ENCODE measurements at places on chromosomes 5 and 9. TPM values are rescaled to one million over a fixed set of nuclear protein-coding genes. Genes with fewer than 3 reads are reported as not detected.

DNA sequence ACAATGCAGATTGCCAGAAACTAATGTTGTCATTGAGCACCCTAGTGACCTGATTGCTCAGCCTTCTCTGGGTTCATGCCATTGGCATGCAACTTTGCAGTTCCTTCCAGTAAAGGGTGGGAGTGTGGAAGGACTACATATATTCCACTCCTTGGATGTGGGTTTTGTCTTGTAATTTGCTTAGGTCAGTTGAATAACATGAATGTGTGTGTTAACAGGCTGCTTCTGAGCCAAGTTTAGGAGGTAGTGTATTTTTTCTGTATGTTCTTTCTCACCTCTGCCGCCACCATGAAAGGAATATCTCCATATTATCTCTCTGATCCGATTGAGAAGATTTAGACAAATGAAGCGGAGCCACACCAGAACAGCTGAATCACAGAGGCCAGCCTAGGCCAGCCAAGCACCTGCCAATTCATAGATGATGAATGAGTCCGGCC is 1929.6 kb upstream of the CDH6 start:
- no peak for DNase-seq

GRCh38 chr5:97078958-97079743 is 63.3 kb downstream of the LIX1 start:
- DNase-seq, result no peak

Gene TSSK1B
- total RNA-seq, result not detected

DNA sequence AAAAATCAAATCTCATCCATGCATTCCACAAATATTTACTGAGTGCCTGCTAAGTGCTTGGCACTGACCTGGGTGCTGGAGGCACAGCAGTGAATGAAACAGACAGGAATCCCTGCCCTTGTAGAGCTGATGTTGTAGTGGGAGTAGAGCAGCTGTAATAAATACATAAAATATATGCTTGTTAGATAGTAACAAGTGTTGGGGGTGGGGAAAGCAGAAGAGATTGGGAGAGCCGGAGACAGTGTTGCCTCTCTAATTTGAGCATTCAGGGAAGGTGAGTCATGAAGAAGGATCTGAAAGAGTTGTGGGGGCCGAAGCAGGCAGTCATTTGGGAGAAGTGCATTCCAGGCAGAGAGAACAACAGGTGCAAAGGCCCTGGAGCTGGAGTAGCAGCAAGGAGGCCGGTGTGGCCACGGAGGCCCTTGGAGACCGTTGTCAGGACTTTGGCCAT is 97.9 kb downstream of the ZNF618 start:
- no peak for DNase-seq

GRCh38 chr5:157113002-157113401 is 4.2 kb upstream of the HAVCR2 start:
- DNase-seq, result no peak

GRCh38 chr5:17665836-17666235 is 31.6 kb downstream of the TAF11L14 start:
- DNase-seq, result no peak

GRCh38 chr9:72856972-72857623 is 95.8 kb downstream of the ALDH1A1 start:
- peak; percentile 39 for DNase-seq

Gene SLC6A19
- total RNA-seq, result 56.2 TPM

DNA sequence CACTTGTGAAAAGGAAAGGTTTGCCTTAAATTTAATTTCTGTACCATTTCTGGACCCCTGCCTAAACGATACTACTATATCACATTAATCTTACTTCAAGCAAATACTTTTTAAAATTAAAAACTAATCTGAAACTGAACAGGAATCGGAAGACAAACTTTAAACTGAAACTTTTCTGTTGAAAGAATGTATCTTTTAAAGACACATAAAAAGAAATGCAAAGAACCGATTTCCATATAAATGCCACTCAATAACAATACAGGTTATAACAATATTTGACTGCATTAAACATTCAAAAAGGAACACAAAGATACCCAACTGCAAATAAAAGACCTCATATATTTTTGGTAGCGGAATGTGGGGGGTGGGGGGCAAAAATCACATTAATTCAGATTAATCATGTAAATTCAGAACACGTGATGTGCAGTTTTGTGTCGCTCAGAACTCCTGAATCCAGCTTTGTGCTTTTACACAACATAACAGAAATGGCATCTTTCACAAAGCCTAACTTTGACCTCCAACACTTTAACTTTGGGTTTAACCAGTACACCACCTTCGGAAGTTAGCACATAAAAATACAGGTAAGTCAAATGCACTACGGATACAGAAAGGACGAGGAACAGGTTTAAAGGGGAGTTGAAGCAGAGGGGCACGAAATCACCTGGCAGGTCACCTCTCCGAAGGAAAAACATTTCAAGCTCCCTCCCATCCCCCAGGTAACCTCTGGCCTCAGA is 925 bp downstream of the LIFR start:
- DNase-seq, result no peak

- no peak for DNase-seq
Measured at GRCh38 chr5:176675676-176676360, 28.5 kb downstream of the TSPAN17 start.

DNA sequence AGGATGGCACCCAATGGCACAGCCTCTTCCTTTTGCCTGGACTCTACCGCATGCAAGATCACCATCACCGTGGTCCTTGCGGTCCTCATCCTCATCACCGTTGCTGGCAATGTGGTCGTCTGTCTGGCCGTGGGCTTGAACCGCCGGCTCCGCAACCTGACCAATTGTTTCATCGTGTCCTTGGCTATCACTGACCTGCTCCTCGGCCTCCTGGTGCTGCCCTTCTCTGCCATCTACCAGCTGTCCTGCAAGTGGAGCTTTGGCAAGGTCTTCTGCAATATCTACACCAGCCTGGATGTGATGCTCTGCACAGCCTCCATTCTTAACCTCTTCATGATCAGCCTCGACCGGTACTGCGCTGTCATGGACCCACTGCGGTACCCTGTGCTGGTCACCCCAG is 25.4 kb downstream of the HRH2 start:
- no peak for DNase-seq

DNA sequence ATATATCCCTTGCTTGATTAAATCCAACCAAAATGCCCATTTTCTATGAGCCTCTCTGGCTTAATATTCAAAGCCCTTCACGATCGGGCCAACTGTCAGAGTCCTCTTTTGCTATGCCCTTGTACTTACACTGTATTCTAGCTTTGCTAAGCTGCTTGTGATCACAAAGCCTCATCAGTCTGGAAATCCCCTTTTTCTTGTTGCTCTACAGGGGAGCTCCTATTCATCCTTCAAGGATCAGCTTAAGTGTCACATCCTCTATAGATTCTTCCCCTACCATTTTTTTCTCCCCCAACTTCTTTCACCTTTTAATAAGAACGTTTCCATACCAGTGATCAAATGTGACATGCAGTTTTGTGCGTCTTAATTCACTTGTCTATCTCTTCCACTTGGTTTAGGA is 450.4 kb upstream of the CHD1 start:
- DNase-seq, result no peak

DNA sequence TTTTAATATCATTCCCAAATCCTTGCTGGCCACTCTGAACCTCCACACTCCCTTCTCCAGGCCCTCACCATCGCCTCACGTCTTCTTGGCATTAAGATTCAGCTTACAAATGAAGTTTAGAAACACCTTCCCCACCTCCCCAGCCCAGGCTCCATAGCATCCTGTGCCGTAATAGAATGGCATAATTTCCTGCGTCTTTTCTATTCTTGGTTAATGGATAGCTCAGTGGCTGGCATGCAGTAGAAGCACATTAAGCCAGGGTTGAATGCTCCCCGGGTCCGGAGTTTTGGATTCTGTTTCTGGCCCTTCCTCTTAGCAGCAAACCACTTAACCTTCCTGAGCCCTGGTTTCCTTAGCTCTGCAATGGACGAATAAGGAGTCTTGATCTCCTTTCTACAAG is 13.8 kb downstream of the WWC1 start:
- no peak for DNase-seq

Gene NUTM2F
- total RNA-seq, result not detected

Measured in colonic mucosa (tissue), 4 donors.